Motor neuron (in vitro differentiated cells): ENCODE measurements at places on chromosomes 11 and 22. TPM values are rescaled to one million over a fixed set of nuclear protein-coding genes. Genes with fewer than 3 reads are reported as not detected.

- ATAC-seq: peak; percentile 69
Measured at GRCh38 chr22:45268167-45268957, 16.4 kb upstream of the UPK3A start.

- ATAC-seq: no peak
Measured at GRCh38 chr11:80846979-80847378, 1406.1 kb upstream of the TENM4 start.

GRCh38 chr11:72085621-72086351, 5.1 kb downstream of the LRRC51 start:
- ATAC-seq: peak; percentile 33

DNA sequence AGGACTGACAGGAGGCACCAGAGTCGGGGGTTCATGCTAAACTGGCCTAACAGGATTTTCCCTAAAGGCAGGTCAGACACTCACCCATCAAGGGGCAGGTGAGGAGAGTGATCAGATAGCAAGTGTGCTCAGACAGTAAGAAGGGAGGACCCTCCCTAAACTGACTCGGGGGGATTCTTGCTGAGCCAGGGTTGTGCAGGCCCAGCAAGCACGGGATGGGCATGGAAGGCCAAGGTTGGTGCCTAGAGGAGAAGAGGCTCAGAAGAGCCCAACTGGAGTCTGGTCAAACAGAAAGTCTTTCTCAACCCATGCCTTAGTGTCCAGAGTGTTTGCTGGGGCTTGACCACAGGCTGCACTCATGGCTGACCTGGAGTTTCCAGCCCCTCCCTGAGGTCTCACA, 6.2 kb upstream of the APOL1 start:
- no peak for ATAC-seq

GRCh38 chr11:11390068-11390771, 37.2 kb upstream of the CSNK2A3 start:
- peak; percentile 52 for ATAC-seq

Gene UPB1
- 0.41 and 0.62 TPM in 2 replicates for total RNA-seq

Gene NLRP14
- 0.83 and 0.90 TPM in 2 replicates for total RNA-seq
